ENCODE measurements at places on chromosomes 1 and 21. TPM values are rescaled to one million over a fixed set of nuclear protein-coding genes. Genes with fewer than 3 reads are reported as not detected.

The H3-3A gene
- 451 TPM for total RNA-seq

The GSTM5 gene
- not detected for total RNA-seq

The FAM72D gene
- 22.7 TPM for total RNA-seq

The OSCP1 gene
- total RNA-seq = 0.85 TPM

The GNB1 gene
- 473 TPM for total RNA-seq

The GBP5 gene
- total RNA-seq = 362 TPM

The C1QB gene
- total RNA-seq = not detected

The SPRR2A gene
- total RNA-seq = not detected

The COL16A1 gene
- not detected for total RNA-seq

The S100B gene
- 1.5 TPM for total RNA-seq

The KIAA0040 gene
- total RNA-seq = 64.3 TPM

The AXDND1 gene
- not detected for total RNA-seq

The CSF3R gene
- total RNA-seq = not detected

The MYCL gene
- total RNA-seq = 0.12 TPM

The MIXL1 gene
- not detected for total RNA-seq

The RXRG gene
- total RNA-seq = not detected

The NGF gene
- not detected for total RNA-seq

The LRRC7 gene
- not detected for total RNA-seq

The CAPN2 gene
- total RNA-seq = 255 TPM

The CACNA1S gene
- total RNA-seq = not detected

The ADGRL4 gene
- total RNA-seq = not detected

The PLA2G2E gene
- total RNA-seq = not detected

The RHBG gene
- not detected for total RNA-seq

The ADCY10 gene
- total RNA-seq = 0.07 TPM

The SPRR2E gene
- total RNA-seq = not detected

Measured in activated CD8-positive, alpha-beta memory T cell treated with anti-CD3 and anti-CD28 coated beads, Interleukin-2, amount 10 ng/mL, durations not matched to agents 7 days and 5 days (primary cell).